ENCODE measurements at places on chromosomes 7 and 10.

DNA sequence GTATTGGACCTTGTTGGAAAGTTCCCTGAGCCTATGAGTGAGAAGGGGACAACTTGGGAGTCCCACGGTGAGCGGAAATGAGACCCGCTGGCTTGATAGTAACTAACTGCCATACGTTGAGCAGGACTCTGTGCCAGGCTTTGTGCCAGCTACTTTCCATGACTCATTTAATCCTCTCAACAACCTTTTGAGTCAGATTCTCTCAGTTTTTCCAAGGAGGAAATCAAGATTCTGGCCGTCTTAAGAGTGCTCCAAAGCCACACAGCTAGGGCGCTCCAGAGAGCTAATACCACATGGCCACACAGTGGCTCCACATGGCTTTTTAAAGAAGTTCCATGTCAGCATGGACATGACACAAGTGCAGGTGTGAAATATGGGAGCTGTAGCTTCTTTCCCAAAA, 55.7 kb downstream of the NOD1 start:
- DNase-seq, result peak; percentile 12

- DNase-seq, result no peak
These were observed 283.8 kb downstream of the PTEN start for GRCh38 chr10:88147000-88147798.

DNA sequence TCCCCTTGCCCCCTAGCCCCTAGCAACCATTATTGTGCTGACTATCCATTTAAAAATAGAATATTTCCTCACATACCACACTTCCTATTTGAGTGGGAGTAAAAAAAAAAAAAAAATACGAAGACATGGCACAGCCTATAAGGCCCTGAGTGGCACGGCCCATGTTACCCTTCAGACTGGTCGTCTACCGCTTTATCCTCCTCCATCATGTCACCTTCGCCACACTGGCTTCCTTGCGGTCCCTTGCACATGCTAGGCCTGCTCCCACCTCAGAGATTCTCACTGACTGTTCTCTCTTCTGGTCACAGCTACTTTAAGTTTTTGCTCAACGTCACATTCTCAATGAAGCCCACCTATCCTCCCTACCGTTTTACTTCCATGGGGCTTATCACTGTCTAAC, 130.3 kb downstream of the ATE1 start:
- no peak for DNase-seq

DNA sequence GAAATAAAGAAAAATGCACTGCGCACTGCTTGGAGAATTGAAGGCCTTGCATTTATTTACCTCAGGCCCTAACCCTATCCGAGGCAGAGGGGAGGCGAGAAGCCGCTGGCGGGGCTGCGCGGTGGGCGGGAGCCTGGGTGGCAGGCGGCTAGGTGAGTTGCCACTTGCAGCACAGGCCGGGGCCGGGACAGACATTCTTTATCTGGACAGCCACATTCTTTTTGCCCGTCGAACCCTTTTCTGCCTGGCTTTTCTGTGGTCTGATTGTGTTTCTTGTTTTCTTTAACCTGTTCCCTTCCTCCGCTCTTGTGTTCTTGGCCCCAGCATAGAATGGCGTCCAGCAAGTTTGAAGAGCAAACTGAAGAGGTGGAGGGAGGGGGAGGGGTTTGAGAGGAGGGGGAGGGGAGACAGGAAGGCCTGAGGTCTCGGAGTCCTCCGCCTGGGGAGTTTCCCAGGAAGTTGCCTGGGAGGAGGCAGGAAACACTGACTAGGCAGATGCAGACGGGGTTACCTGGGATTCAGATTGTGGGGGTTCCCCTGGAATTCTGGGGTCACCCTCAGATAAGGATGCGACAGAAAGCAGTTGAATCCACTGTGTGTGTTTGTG, 5.1 kb downstream of the SHH start:
- DNase-seq, result no peak

DNA sequence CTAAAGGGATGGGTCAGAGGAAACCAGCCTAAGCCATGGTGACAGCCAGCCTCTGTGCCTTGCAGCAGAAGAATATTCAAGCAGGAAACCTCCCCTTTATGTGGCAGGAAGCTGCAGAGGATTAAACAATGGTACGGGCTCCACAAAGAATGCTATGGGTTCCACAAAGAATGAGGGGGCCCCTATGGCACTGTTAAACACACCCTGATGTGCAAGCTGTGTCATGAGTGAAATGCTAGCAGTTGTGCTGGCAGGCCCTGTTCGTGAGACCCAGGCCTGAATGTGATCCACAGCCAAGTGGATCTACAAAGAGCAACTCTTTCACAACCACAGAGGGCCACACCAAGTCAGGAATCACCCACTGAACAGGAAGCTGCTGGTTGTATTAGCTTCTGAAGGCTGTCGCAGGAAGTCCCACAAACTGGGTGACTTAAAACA, 68.9 kb downstream of the MYOF start:
- no peak for DNase-seq

- DNase-seq, result no peak
These were observed 14.1 kb downstream of the CXCL12 start for GRCh38 chr10:44370731-44371248.

DNA sequence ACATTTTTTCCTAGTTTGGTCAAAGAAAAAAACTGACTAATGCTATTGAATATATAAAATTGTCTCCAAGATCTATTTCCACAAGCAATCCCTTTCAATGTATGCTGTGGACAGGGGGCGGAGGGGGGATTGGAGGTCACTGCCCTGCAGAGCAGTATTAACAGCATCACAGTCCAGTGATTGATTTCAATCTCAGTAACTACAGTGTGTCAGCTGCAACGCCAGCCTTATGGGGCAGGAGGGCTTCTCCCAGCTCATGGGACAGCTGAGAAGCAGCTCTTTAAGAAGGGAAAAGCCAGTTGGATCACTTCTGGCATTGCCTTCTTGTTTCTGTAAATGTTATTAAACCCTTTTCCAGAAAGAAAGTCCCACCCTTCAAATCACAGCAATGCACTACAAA, 65.0 kb downstream of the RAPGEF5 start:
- DNase-seq, result no peak

GRCh38 chr10:12579954-12580858, 230.9 kb downstream of the CAMK1D start:
- DNase-seq, result peak; percentile 53

DNA sequence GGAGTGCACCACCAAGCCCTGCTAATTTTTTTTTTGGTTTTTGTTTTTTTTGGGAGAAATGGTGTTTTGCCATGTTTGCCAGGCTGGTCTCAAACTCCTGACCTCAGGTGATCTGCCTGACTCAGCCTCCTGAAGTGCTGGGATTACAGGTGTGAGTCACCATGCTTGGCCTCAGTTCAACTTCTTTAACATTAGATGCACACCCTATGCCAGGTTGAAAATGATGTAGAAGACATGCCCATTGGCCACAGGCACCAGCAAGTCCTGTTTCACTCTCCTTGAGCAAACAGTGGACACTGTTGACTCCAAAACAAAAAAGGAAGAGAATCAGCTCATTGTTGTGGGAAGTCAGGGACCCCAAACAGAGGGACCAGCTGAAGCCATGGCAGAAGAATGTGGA, 1205.3 kb downstream of the REEP3 start:
- no peak for DNase-seq

DNA sequence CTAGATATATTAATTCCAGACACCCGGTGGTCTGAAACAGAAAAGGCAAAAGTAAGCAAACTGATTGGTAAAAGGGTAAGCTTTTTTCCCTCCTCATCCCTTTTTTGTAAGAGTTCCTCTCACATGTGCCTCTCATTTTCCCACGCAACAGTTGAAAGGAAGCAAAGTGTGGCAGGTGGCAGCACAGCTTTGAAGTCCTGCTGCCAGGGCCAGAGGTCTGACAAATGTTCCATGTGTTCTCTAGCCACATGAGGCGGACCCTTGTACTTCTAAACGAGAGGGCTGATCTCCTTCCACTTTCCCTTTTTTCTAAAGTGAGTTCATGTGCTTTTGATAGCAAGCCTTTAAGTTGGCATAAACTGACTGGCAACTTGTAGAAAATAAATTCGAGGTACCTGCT, 217.5 kb downstream of the POLR1F start:
- DNase-seq, result no peak

DNA sequence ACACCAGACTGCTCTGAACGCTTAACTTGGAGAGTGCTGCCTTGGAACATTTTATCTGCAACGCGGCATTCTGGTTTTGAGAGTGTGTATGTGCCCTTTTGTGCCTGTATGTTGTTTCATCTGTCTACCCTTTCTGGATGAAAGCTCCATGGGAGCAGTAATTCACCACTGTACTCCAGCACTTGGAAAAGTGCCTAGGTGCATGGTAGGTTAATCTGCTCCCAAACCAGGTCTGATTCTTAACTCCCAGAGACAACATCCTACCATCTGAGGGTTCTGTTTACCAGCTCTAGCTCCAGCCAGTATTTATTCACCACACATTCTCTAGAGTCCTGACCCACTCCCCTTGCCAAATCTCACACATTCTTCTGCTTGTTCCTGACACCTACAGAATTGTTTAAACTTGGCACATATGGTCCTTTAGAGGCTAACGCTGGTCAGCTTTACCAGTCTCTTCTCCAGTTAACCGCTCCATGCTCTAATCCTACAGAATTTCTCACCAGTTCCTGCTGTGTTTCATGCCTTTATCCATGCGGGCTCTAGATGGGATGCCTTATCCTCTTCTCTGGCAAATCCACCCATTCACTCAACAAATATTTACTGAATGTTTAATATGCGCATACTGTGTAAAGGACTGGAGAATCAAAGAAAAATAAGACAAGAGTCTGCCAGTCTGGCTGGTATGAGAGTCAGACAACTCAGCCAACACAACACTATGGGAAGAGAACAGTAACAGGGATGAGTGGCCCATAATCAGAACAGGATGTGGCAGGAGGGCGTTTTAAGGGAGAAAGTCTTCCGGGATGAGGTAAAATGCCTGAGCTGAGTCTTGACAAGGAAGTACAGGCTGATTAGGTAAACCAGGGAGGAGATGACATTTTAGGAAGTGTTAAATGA, 46.3 kb downstream of the MTPN start:
- peak; percentile 87 for DNase-seq

DNA sequence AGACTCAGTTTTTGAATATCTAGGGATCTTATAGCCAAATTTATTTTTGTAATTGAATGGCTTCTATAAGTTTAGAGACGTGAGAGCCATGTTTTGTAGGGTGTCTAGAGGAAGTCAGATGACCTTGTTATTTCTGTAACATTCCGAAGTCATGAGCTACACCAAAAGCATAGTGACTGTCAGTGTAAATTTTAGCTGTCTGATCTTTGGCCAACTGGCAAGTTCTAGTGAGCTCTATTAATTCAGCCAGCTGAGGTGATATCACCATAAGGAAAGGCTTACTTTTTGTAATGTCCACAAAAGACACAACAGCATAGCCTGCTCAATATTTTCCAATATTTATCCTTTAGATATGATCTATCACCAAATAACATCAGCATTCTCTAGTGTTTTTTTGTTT, 9.9 kb upstream of the NT5C3A start:
- peak; percentile 73 for DNase-seq

DNA sequence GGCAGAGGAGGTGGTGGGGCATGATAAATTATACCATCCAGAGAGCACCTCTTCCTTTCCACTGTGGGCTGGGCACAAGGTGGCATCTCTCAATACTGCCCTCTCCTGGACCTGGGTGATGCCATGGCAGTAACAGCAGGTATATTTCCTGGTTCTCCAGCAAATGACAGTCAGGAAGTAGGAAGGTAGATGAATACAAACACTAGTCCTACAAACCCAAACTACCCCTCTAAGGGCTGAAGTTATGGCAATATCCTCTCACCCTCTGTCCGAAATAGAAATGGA, 1004.9 kb downstream of the KCNMA1 start:
- DNase-seq, result no peak

DNA sequence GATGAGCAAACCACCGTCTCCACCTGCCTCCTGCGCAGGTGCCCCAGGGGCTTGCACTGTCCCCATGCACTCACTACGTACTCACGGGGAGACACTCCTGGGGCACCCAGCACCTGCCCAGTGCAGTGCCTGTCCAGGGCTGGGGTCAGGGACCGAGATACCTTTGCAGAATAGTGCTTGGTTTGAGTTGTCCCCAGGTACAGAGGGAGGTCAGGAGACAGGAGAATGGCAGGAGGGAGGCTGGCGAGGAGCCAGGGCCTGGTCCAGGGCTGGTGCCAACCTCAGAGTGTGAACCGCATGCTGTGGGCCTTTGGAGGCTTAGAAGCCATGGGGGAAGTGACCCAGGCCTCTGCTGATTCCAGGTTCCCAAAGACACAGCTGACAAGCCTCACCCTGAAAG, 110.1 kb upstream of the GPR26 start:
- DNase-seq, result no peak

DNA sequence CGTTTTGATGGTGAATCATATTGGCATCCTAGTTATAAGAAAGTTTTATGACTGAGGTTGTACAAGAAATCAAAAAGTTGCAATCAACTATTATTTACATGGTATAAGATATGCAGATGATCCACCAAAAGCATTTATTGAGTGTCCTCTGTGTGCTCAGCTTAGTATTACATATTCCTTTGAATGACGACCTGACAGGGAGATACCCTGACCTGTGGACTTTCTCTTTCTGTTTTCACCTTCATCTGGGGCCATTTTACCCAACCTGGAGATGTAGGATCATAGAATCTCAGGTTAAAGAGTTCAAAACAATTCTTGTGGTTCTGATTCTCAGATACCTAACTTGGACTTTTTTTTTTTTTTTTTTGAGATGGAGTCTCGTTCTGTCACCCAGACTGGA, 269.1 kb upstream of the SORCS1 start:
- no peak for DNase-seq

DNA sequence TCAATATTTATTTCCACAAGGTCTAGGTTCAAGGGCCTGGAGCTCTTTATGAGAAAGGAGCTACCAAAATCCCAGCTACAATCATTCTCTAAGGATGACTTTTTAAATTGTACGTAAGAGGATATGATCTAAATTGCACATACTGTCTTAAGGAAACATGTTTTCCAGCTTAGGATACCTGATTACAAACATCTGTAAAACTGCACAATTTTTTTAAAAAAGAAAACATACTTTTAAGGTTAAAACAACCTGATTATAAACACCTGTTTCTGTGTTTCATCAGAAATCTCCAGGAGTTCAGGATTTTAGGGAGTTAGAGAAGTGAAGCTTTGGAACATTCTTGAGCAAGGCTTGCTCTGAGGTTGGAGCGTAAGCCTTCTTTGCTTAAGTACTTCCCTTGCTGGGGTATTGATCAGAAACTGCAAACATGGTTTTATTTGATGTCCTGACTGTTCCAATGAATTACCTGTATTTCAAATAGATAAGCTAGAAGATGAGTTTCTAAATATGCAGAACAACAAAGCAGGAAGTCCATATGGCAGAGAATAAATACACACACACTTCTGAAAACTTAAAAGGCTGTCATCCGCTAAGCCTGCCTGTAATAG, 248.6 kb downstream of the GFRA1 start:
- no peak for DNase-seq
